ENCODE measurements at places on chromosomes 11 and 22.

GRCh38 chr11:61959678-61960077 is 7.8 kb downstream of the FTH1 start:
- DNase-seq = no peak

GRCh38 chr22:42680648-42681047 is 31.5 kb upstream of the CYB5R3 start:
- DNase-seq = peak; percentile 90

DNA sequence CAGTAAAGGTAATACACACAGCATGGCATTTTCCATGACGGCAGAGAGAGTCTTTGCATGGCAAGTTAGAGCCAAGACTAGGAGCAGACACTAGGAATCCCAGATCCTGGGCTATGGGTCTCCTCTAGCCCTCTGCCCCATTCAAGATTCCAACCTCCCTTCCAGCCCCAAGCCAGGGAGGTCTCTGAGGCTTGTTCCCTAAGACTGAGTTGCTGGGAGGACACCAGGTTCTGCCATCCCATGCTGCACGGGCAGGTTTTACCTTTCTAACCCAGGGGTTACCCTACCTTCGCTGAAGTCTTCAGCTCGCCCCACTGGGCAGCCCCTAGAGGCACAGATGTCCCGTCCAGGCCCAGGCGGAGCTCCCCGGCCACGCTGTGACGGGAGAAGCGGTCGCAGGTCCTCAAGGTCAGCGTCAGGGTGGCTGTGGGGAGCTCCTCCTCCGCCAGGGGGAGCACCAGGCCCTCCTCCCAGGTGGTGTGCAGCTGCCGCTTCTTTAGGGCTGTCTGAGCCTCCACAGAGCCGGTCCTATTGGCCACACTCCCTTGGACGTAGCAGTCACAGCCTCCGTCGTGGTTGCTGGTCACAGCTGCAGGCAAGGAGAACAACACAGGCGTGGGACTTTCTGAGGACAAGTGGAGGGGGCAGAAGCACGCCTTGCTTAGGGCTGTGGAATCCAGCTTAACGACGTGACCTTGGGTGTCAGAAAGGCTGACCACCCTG is 33.8 kb downstream of the SYT13 start:
- DNase-seq = no peak

DNA sequence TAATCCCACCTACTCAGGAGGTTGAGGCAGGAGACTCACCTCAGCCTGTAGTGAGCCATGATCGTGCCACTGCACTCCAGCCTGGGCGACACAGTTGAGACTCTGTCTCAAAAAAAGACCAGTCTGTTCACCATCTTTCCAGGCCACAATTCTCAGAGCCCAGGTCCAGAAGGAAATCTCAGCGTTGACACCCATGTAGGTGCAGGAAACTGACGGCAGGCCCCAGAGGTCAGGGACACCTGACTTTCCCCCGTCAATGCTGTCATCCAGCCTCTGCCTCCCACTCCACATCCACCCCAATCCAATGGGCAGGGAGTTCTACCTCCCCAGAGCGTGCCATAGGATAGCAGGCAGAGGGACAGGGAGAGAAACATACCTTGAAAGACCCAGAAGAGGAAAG is 5.9 kb upstream of the GRK2 start:
- DNase-seq = no peak

DNA sequence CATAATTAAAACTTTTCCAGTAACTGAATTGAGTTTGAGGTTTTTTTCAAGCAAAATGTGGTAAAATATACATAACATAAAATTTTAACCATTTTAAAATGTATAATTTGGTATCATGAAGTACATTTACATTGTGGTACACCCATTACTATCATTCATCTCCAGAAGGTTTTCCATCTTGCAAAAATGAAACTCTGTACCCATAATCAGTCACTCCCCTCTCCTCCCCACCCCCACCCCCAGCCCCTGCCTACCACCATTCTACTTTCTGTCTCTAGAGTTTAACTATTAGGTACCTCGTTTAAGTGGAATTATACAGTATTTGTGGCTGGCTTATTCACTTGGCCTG is 63.7 kb downstream of the MICAL2 start:
- no peak for DNase-seq

- no peak for DNase-seq
Measured at GRCh38 chr11:33773404-33773986, 825 bp downstream of the FBXO3 start.

DNA sequence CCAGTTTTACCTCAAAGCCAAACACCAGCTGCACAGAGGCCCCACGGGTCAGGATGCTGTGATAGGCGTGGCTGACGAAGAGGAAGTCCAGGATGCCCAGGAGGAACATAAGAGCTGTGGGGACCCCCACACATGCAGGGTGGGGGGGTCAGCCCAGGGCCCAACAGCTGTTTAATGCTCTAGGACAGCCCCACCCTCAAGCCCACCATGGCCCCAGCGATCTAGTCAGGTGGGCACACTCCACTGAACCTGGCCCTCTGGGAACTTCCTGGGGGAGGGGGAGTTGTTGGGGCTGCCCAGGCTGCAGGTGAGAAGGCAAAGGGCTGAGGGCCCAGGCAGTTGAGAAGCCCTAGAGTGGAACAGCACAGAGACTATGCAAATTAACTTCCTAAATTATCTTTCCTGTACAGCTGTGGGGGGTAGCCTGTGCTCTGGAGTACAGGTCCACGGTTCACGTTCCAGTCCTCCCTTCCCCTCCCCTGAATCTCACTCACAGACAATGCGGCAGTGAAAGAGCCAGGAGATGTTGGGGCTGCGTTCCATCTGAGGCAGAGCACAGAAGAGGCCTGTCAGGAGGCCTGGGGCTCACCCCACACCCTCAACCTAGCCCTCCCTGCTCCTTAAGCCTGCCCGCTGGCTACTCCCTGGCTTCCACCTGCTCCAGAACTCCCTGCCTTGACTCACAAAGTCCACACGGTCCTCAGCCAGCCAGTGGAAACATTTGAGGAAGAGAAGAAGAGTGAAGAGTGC is 1.9 kb downstream of the SYVN1 start:
- DNase-seq = no peak

GRCh38 chr11:97123237-97123636 is 733.4 kb downstream of the JRKL start:
- DNase-seq = no peak

DNA sequence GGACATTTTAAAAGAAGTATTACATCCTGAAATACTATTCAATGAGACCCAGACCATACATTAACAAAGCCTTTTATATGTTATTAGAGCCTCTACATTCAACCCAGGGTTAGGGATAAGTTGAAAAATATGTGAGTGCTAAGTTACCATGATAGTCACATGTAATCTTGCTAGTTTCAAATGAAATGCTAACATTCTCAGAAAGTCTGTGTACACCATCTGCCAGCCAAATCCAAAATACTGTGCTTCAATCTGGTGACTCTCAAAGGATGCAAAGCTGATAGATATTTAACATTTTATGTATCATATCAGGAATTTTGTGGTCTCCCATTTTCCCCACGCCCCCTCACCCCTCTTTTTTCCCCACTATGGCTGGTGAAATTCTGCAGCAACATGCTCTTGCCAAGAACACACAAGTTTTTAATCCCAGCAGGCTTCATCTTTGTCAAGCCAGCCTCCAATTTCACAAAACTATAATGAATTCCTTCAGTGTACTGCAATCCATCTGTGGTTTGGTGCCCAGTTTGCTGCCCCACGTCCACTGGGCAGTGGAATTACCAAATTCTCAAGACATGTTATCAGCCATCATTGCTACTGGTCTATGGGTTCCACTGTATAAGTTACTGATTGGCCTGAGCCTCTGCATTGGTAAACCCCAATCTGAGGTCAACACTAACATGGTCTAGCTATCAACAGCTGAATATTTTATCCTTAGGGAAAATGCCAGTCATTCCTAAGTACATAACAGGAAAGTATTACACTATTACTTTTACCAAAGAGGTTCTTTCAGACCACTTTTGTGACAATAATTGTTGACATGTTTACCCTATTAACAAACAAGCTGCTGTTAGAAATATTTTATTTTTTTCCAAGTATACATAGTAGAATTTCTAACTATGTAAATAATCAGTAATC is 1.5 kb upstream of the PICALM start:
- DNase-seq = peak; percentile 45

DNA sequence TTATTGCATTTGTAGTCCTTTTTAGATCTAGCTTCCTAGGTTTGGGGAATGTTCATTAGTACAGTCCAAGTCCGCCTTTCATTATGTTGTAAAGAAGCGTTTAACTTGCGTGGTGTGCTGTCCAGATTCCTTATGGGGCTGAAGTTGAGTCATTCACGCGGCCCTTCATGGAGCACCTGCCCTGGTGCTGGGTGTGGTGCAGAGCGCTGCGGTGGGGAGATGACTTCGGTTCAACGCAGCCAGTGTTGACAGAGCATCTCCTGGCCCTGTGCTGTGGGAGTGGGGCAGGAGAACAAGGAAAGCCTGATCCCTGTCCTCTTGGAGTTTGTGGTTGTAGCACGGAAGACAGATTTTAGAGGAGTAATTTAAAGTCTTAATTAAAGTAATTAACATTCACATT is 152.0 kb downstream of the TBC1D22A start:
- DNase-seq = no peak

DNA sequence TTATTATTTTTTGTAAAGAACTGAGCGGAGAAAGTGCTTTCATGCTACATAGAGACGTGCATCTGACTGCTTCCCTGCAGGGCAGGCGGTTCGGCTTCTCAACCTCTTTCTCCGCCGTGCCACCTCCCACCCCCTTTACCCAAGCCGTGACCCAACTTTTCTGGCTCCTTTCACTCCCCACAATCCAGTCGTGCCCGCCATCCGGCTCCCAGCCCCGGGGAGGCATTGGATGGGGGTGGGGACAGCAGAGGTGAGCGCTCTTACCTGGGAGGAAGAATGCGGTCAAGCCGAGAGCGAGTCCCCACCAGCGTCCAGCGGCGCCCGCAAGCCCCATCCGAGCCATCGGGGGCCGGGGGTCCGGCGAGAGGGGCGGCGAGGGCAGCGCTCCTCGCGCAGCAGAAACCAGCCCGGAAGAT is 781 bp downstream of the NECTIN1 start:
- no peak for DNase-seq

DNA sequence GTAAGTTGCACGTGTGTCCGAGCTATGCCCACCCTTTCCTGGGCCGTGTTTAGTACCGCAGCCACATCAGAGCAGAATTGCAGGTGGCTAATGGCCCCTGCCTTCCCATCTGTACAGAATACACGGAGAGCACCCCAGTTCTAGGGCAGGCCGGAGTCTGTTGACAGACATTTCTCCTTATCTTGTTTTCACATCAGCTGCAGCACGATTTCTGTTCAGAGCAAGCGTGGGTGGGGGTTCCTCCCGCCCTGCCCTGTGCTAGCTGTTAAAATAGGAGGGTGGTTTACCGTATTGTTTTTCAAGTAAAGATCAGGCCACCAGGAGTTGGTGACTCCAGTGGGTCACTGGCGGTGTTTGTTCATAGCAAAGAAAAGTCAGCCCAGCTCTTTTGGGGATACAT is 41.1 kb downstream of the UBASH3B start:
- DNase-seq = no peak

GRCh38 chr11:41498726-41499125 is 39.3 kb upstream of the LRRC4C start:
- DNase-seq = no peak

DNA sequence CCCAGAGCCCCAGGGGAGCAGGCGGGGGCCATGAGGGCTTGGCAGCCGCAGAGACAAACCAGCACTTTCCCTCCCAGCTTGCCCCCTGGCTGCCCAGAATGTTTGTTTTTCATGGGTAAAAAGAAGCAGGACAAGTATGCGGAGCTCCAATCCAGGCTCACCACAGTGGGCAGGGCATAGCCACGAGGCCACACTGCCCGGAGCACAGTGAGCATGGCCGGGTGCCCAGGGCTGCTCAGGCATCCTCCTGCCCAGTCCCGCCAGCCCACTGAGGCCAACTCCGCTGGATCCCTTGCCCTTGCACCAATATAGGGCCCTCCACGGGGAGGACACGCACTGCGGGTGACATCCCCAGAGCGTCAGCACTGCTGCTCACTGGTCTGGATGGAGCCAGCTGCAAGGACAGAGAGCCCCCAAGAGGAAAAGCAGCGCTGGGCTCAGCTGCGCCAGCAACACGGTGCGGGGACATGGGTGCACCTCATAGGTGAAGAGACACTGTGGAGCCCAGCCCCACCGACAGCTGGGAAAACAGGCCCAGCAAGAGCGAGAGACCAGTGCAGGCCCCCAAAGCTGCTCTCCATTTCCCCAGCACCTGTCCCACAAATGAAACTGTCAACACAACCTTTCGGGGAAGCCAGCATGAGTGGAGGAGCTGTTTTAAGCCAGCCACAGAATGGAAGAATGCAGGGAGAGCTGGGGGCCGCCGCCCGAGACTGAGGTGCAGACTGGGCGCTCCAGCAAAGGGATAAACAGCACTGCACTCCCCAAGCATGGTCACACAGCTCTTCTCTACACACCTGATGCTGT is 24.8 kb downstream of the ARVCF start:
- DNase-seq = no peak

DNA sequence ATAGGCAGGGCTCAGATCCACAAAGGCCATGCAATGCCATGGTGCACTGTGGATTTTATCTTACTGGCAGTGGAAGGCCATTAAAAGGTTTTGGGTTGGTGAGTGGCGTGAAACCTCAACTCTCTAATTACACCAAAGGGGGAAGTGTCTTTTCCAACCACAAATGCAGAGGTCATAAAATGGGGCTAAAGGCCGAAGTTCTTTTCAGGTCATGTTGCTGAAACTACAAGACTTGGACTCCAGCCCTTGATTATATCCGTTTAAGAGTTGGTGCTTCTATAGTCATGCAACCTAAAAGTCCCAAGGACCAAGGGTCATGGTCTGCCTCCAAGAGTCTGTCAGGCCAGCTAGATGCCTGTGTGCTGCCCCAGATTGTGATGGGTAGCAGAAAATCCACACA is 434.3 kb downstream of the RAB38 start:
- no peak for DNase-seq

- no peak for DNase-seq
Measured at GRCh38 chr11:44306052-44306917, 3.7 kb downstream of the ALX4 start.

DNA sequence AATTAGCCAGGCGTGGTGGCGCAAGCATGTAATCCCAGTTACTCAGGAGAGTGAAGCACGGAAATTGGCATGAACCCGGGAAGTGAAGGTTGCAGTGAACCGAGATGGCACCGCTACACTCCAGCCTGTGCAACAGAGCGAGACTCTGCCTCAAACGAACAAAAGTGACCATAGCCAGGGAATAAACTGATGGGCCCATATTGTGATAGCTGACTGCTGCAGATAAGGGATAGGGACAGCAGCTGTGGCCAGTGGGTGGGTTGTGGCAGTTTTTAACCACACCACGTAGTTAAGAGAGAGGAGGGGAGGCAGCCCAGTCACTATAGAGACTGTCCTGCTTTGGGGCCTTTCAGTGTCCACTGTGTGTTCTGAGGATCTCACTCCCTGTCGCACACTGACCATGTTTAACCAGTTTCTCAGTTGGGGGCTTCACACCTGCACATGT is 58.9 kb downstream of the PISD start:
- peak; percentile 63 for DNase-seq

- DNase-seq = no peak
Measured at GRCh38 chr11:71995726-71996291, 2.9 kb upstream of the IL18BP start.
